ENCODE measurements at places on chromosomes 3 and 15. TPM values are rescaled to one million over a fixed set of nuclear protein-coding genes. Genes with fewer than 3 reads are reported as not detected.

Gene TXNRD3
- 9.4 TPM for total RNA-seq

Gene C3orf49
- total RNA-seq, result not detected

Gene EFCAB12
- total RNA-seq, result not detected

Gene TICRR
- total RNA-seq, result 2.5 TPM

Gene VWA5B2
- total RNA-seq, result not detected

Gene POC1A
- 1.1 TPM for total RNA-seq

Gene CHDH
- under 0.01 TPM for total RNA-seq

Gene PLCB2
- 1.1 TPM for total RNA-seq

Gene KLHL6
- total RNA-seq, result 0.32 TPM

Gene PTPN9
- total RNA-seq, result 24.0 TPM

Gene MAPKAPK3
- 18.6 TPM for total RNA-seq

Gene FYCO1
- total RNA-seq, result 11.2 TPM

Gene SCG3
- not detected for total RNA-seq

Gene EFCC1
- not detected for total RNA-seq

Gene PIGBOS1
- total RNA-seq, result 15.0 TPM

Gene TMIE
- total RNA-seq, result not detected

Gene SPTBN5
- 0.16 TPM for total RNA-seq
